ENCODE measurements at places on chromosomes 12 and 14.
A peak's percentile ranks its signal among the peaks of the same experiment; 100 is the strongest.

GRCh38 chr14:61577506-61577931, 117.8 kb upstream of the HIF1A start:
- DNase-seq = no peak

GRCh38 chr14:23561873-23562821, 5.4 kb downstream of the AP1G2 start:
- DNase-seq = no peak

DNA sequence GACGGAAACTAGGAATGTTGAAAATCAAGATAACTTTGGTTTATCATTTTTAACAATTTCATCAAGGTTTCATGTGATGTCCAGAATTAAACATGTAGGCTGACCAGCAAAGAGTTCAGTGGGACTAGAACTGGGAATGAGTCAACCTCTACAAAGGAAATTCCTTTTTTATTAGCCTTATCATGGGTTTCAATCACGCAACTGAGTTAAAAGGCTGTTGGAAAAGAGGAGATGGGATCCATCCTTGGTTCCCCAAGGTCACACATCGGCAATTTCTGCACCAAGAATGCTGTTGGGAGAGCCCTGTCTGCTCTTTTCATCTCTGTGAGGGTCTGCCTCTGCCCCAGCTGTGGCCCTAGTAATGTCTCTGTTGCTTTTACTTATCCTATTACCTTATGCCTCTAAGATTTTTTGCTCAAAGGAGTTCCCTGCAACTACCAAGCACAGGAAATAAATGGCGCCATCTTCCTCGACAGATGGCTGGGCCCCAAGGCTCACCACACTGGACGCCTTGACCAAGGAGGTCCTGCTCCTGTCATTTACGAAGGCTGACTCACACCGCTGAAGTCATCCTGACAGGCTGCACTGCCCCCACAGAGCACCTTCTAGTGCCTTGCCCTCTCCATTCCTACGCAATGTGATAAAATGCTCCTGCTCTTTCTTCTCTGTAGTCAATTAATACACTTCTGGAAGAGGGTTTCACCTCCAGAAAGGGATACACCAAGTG, 367.4 kb downstream of the GXYLT1 start:
- DNase-seq = no peak

GRCh38 chr12:49557917-49558215, 10.1 kb downstream of the MCRS1 start:
- no peak for DNase-seq

DNA sequence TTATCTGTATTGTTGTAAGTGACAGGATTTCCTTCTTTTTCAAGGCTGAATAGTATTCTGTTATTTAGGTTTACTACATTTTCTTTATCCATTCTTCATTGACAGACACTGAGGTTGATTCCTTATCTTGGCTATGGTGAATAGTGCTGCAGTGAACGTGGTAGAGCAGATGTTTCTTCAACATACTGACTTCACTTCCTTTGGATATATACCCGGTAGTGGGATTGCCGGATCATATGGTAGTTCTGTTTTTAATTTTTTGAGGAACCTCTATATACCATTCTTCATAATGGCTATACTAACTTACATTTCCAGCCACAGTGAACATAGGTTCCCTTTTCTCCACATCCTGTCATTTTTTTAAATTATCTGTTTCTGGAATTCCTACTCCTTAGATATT, 21.8 kb downstream of the DERA start:
- DNase-seq = no peak

GRCh38 chr14:56211084-56211483, 92.9 kb downstream of the PELI2 start:
- DNase-seq = no peak

GRCh38 chr12:108667349-108667748, 33.7 kb upstream of the SELPLG start:
- no peak for DNase-seq

DNA sequence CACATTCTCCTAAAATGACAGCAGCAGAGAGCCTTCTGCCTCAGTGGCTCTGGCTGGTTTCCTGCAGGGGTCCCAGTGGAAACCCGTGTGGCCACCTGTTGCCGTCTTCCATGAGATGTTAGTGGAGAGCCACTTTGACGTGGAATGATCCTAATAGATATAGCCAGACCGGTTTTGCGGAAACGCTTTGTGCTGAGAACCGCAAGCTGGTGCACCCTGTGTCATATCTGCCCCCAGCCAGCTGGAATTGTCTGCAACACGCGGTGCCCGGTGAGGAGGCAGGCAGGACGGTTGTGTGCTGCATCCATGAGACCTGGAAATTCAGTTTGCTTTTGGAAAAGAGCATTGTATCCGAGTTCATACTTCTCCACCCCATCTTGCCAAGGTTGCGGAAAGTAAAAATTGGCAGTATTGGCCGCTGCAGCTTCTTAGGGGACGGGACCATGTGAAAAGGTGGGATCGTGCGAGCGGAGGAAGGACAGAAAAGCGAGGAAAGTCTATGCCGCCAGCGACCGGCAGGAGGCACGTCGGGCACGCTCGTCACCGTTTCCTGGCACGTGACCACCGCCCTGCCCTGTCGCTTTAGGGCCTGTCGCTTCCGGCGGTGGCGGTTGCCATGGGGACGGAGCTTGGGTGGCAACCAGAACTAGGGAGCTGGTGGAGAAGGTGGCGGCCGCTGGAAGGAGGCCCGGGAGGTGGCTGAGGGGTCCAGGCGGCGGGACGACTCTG, at the start of gene CFAP251:
Gene CFAP251 (plus strand): TSS at position 643 of the 729 bp plus-strand sequence. CDS start 2,714 bp downstream, outside the sequence.
- DNase-seq = peak; percentile 94

- DNase-seq = no peak
These were observed 256.2 kb upstream of the LRFN5 start for GRCh38 chr14:41350476-41350875.

DNA sequence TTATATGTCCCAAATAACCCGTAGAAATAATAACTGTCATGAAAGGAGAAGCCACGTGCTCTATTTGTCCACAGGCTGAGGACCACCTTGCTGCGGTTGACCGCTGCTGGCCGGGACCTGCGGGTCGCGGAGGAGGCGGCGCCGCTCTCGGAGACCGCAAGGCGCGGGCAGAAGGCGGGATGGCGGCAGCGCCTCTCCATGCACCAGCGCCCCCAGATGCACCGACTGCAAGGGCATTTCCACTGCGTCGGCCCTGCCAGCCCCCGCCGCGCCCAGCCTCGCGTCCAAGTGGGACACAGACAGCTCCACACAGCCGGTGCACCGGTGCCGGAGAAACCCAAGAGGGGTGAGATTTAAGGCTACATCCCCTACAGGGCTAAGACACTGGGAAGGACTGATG, 21.0 kb downstream of the RPGRIP1 start:
- no peak for DNase-seq

DNA sequence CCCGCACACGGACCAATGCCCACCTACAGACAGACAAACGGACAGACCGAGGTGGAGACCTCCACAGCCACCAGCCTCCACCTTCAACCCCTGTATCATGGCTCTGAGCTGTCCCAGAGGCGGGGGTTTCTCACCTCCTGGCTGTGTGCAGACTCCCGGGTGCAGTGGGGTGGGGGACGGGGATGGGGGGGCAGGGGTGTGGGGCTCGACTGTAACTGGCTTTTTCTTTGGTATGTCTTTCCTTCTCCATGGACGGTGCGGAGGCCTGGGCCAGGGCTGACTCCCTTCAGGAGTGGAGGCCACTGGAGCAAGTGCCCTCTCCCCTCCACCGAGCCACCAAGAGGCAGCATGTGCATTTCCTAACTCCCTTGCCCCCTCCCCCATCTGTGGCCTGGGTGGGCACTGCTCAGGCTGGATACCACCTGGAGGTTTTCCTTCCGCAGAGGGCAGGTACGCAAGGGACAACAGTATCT, 122.6 kb downstream of the ESRRB start:
- DNase-seq = no peak

- DNase-seq = no peak
These were observed 151.3 kb downstream of the SLC15A4 start for GRCh38 chr12:128672428-128672827.

- no peak for DNase-seq
These were observed 36.3 kb upstream of the PLEKHA5 start for GRCh38 chr12:19093218-19093617.

- DNase-seq = no peak
These were observed 1.4 kb upstream of the JAG2 start for GRCh38 chr14:105169776-105170655.

GRCh38 chr12:64665514-64665913, 55.2 kb downstream of the RASSF3 start:
- no peak for DNase-seq

DNA sequence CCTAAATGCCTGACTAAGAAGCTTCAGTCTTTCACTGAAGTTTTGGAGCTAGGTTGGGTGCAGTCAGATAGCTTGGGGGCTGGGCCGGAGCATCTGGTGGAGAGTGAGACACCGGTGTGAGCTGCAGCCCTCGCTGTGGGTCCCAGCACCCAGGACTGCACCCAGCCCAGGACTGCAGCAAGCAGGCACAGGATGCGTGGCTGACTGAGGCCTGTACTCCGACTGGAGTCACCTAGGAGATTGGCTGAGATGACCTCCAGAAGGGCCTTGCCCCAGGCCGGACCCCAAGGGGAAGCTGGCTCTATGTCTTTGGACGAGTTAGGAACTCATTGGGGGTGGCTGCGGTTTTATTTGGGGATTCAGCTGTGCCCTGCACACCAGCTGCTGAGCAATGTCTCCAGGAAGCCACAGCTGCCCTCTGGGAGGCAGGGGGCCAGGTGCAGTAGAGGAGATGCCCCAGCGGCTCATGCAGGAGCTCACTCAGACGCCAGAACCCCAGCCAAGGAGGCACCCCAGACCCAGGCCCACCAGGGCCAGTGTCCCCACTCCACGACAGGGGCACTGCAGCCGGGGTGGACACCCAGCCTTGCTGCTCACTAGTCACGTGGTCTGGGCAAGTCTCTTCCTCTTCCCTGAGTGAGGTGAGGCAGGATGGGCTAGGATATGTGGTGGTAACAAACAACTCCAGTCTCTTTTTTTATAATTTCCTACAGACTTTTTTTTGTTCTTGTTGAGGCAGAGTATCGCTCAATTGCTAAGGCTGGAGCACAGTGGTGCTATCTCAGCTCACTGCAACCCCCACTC, 31.8 kb upstream of the RCOR1 start:
- no peak for DNase-seq

- no peak for DNase-seq
These were observed 124.1 kb downstream of the PAPOLA start for GRCh38 chr14:96626121-96626768.

DNA sequence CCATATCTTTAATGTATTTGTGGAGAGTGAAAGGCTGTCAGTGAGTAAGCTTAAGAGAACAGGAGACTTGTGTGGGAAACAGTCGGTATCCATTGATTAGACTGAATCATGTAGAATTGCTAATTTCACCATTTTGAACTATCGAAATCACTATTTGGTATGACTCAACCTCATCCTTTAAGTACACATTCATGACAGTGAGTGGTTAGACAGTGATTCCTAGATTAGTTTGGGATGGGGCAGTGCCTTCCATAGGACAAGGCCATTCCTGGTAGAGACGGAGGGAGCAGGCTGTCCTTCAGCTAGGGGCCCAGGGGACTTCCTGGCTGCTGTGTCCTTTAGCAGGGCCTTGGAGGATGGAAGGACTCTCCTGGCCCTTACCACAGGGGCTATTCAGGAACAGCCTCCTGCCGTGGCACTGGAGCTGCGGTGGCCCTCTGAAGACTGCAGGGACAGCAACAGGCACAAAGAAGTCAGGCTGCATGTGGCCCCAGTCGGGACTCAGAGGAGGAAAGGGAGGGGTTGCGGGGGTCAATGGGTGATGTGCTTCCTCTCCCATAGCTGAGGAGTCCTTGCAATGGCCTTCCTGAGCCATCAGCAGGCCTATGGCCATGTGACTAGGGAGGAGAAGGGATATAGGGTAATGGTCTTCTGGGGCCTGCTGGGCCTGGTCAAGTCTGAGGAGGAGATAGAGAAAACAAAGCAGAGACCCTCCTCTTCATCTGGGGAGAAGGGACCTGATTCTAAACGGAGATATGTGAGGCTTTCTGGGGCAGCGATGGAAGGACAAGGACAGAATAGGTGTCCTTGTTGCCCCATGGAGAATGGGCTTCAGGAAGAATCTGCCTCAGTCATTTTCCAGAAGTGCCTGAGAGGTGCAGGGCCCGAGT, 11.2 kb downstream of the SERPINA1 start:
- no peak for DNase-seq

DNA sequence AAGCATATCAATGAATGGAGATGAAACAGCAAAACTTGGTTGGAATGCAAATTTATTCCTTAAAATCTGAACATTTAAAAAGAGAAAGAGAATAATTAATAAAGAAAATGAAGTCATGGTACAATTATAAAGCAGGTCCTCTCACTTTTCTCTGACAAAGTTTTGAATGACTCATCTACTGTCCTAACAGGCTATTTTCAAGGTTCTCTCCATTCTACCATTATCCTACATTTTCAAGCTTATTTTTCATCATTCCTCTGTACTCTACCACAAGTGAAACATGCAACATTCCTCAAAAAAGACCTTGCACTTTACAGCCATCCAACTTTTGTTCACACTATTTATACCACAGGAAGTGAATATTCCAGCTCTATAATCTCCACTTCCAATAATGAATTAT, 36.9 kb upstream of the AP4S1 start:
- no peak for DNase-seq

- no peak for DNase-seq
These were observed 5.0 kb upstream of the SETD1B start for GRCh38 chr12:121798787-121799155.

DNA sequence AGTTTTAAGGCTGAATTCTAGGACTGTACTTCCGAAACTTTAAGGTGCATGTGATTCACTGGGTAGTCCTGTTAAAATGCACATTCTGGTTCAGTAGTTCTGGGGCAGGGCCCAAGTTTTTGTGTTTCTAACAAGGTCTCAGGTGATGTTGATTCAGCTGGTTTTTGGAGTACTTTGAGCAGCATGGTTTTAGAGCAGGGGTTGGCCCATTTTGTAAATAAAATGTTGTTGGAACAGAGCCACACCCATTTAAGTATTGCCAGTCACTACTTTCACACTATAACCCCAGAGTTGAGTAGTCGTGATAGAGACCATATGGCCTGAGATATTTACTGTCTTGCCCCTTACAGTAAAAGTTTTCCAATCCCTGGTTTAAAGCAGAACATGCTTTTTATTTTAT, 111.3 kb downstream of the SYNE2 start:
- no peak for DNase-seq

DNA sequence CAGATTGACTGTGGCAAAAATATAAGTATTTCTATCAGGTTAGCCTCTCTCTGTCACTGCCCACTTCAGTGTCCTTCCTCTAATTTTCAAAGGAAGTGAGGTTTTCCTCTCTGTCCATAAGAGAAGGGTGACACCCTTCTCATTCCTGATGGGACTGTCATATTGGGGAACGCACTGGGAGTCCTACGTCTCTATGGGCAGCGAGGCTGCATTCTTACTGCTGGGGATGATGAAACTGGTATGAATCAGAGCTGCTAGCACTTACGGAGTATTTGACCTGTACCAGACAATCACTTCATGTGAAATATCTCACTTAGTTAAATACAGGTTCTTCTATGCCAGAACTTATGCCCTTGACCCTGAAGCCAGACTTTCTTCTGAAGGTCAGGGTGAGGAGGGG, 436.3 kb downstream of the DPF3 start:
- DNase-seq = no peak
